Activated T-helper 17 cell treated with anti-CD3 and anti-CD28 coated beads, Interleukin-2, amount 50 U/mL, for 72 hours (primary cell): ENCODE measurements at places on chromosomes 6 and 20.
A peak's percentile ranks its signal among the peaks of the same experiment; 100 is the strongest.

DNA sequence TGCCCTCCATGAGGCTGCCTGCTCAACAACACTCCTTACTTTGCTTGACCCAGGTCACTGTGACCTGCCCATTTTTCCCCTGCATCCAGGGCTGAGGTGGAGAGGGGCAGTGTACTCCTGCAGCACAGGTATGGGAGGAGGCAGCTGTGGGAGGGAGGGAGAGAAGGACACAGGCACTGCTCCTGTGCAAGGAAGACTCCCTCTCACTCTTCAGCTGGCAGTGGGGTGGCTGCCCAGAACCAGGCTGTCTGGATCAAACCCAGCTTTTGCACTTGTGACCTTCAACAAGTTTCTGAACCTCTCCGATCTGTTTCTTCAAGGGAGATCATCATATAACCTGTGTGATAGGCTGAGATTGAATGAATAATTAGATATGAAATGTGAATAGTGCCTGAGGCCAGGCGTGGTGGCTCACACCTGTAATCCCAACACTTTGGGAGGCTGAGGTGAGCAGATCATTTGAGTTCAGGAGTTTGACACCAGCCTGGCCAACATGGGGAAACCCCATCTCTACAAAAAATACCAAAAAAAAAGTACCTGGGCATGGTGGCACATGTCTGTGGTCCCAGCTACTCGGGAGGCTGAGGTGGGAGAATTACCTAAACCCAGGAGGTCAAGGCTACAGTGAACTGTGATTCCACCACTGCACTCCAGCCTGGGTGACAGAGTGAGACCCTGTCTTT, 14.1 kb downstream of the TGIF2 start:
- no peaks in the 10 kb centered on the region for H3K27me3 ChIP-seq
- peaks cover 84% of the 10 kb centered on the region for H3K36me3 ChIP-seq
- peak; percentile 28 for ATAC-seq
- H3K4me1 ChIP-seq: peaks cover 26% of the 10 kb centered on the region
- H3K4me3 ChIP-seq: peak overlapping the region; percentile 20

GRCh38 chr20:11734431-11734830, 183.3 kb upstream of the BTBD3 start:
- no peak for ATAC-seq
- H3K4me3 ChIP-seq: no peak overlapping the region
- H3K36me3 ChIP-seq: no peaks in the 10 kb centered on the region
- no peaks in the 10 kb centered on the region for H3K27me3 ChIP-seq
- H3K27ac ChIP-seq: no peak overlapping the region
- no peaks in the 10 kb centered on the region for H3K4me1 ChIP-seq

DNA sequence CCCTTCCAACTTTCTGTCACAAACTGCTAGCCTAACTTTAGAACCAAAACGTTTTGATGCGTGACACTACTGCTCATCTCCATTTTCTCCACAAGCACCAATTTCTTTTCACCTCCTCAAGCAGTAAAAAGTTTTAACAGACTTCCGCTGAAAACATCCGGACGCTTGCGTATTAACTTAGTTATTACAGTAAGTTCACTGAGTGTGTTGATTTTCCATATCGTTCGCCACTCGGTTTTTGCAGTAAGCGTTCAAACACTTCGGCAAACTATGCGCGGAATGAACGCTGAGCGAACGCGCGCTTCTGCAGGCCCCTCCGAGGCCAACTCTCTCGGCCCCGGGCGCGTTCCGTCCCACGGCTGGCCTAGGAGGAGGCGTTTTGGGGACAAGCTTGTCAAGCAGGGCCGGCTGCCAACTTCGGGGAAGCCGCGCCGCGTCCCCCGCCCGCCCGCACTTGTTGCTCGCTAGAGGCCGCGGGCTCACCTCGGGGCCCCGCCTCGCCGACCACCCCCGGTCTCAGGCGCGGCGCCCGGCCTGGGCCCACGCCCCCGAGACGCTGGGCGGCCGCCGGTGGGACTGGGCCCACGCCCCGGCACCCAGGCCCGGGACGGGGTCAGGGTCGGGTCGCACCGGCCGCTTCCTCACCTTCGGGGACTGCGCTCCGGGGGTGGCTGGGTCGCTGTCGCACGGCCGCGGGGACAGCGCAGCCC, 945 bp downstream of the PHF10 start:
- peaks cover 14% of the 10 kb centered on the region for H3K4me1 ChIP-seq
- H3K27ac ChIP-seq: peak overlapping the region; percentile 96
- H3K36me3 ChIP-seq: peaks cover 33% of the 10 kb centered on the region
- H3K4me3 ChIP-seq: peak overlapping the region; percentile 98
- ATAC-seq: peak; percentile 46

DNA sequence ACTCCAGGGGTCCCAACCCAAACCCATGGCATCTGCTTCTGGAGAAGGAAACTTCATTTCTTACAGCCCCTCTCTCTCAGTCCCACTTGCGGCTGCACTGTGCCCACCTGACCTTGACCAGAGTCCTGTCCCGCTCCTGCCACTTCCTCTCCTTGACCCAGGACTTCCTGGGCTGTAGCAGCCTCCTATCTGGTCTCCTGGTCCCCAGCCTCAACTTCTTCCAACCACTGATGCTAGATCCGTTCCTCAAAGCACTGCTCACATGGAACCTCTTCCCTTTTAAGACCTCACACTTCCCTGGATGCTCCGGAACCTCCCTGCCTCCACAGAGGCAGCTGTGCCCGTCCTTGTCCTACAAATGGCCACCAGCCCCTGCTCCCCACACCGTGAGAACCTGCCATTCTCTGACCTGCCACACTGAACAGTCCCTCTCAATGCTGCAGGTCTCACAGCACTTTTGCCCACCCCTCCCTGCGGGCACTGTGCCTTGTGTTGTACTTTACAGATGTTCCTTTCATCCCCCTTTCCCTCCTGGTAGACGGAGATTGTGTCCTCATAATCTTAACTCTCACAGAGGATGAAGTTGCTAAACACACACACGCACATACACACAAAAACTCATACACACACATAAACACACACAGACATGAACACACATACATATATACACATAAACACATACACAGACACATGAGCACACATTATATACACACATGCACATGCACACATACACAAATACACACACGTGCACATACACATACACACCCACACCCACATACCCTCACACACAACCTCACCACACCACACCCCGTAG, 59.6 kb upstream of the NXT1 start:
- H3K4me1 ChIP-seq: no peaks in the 10 kb centered on the region
- H3K36me3 ChIP-seq: no peaks in the 10 kb centered on the region
- peaks cover 16% of the 10 kb centered on the region for H3K27me3 ChIP-seq
- H3K27ac ChIP-seq: no peak overlapping the region
- ATAC-seq: no peak

DNA sequence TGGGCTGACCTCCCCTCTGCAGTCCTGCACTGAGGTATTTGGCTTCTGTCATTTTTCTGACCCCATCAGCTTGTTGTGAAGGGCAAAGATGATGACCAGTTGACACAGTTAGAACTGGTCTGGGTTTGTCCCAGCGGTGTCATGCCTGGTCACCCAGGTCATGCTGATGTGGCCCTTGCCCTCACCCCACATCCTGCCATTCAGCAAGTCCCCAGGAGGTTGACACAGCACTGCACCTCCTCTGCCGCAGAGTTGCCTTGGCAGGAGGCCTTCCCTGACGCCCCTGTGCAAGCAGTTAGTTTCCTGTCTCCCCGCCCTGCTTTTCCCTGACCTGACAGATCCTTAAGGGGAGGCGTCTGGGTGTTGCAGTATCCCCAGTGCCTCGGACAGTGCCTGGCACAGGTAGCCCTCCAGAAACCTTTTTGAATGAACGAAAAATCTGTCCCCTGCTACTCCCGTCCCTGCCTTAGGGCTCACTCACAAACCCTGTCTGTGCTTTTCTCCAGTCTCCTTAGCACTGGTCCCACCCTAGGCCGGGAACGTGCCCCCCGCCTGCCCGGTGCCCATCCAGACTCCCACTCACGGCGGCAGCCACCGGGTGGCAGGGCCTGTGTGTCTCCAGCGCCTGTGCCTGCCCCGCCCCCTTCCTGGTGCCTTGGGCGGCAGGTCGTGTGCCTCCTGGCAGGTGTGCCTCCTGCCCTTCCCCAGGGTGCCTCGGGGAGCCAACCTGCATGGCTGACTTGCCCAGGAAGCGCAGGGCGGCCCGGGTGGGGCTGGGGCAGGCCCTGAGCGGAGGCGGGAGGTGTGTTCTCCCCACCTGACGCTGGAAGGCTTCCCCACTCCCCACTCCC, 146.3 kb upstream of the RNF24 start:
- H3K27ac ChIP-seq: peak overlapping the region; percentile 93
- ATAC-seq: peak; percentile 81
- peaks cover 5% of the 10 kb centered on the region for H3K36me3 ChIP-seq
- no peaks in the 10 kb centered on the region for H3K27me3 ChIP-seq

GRCh38 chr6:121260651-121261102, 73.6 kb downstream of the TBC1D32 start:
- peaks cover 48% of the 10 kb centered on the region for H3K36me3 ChIP-seq
- ATAC-seq: no peak
- no peak overlapping the region for H3K27ac ChIP-seq

DNA sequence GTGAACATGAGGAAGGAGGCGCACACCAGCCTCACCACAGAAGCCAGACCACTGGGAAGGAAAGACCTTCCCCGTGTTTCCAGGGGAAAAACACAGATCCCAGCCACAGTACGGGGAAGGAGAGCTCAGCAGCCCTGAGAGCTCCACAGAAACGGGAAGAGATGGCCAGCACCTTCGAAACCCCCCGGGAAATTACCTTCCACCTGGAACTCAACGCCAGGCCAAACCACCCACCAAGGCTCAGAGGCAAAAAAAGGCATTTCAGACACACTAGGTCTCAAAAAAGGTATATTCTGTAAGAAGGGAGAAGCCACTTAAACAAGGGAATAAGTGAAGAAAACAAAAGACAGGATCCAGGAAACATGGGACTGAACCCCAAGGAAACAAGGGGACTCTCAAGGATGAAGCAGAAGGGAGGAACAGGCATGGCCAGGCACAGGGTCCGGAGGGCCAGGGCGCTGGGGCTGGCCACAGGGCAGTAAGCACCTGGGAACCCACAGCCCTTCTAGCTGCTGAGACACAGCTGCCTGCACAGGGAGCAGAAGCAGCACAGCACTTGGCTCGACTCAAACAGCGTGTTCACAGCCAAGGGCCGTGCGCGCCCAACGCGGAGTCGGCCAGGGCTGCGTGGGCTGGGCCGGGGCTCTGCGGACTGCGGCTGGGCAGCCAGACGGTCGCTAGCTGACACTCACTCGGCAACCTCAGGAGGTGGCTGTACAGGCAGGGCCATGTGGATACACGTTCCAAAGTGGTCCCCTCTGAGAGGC, 44.6 kb downstream of the TAF4 start:
- H3K27ac ChIP-seq: peak overlapping the region; percentile 60
- no peaks in the 10 kb centered on the region for H3K36me3 ChIP-seq
- H3K4me3 ChIP-seq: no peak overlapping the region
- ATAC-seq: no peak
- peaks cover 17% of the 10 kb centered on the region for H3K4me1 ChIP-seq

- H3K27me3 ChIP-seq: no peaks in the 10 kb centered on the region
- ATAC-seq: no peak
- peaks cover 74% of the 10 kb centered on the region for H3K36me3 ChIP-seq
- H3K4me1 ChIP-seq: peaks cover 26% of the 10 kb centered on the region
- H3K27ac ChIP-seq: no peak overlapping the region
These were observed 157.4 kb downstream of the OPRM1 start for GRCh38 chr6:154196333-154196885.

GRCh38 chr6:168609026-168609685, 168.2 kb downstream of the SMOC2 start:
- no peaks in the 10 kb centered on the region for H3K4me1 ChIP-seq
- H3K4me3 ChIP-seq: no peak overlapping the region
- H3K36me3 ChIP-seq: no peaks in the 10 kb centered on the region
- ATAC-seq: no peak
- no peaks in the 10 kb centered on the region for H3K27me3 ChIP-seq
- no peak overlapping the region for H3K27ac ChIP-seq

DNA sequence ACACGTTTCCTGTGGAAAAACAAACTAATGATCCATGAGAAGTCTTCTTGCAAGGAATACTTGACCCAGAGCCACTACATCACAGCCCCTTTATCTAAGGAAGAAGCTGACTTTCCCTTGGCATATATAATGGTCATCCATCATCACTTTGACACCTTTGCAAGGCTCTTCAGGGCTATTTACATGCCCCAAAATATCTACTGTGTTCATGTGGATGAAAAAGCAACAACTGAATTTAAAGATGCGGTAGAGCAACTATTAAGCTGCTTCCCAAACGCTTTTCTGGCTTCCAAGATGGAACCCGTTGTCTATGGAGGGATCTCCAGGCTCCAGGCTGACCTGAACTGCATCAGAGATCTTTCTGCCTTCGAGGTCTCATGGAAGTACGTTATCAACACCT, 35.4 kb downstream of the GCNT2 start:
- no peak overlapping the region for H3K27ac ChIP-seq
- no peaks in the 10 kb centered on the region for H3K4me1 ChIP-seq
- no peak overlapping the region for H3K4me3 ChIP-seq
- no peaks in the 10 kb centered on the region for H3K36me3 ChIP-seq
- no peaks in the 10 kb centered on the region for H3K27me3 ChIP-seq
- ATAC-seq: no peak

DNA sequence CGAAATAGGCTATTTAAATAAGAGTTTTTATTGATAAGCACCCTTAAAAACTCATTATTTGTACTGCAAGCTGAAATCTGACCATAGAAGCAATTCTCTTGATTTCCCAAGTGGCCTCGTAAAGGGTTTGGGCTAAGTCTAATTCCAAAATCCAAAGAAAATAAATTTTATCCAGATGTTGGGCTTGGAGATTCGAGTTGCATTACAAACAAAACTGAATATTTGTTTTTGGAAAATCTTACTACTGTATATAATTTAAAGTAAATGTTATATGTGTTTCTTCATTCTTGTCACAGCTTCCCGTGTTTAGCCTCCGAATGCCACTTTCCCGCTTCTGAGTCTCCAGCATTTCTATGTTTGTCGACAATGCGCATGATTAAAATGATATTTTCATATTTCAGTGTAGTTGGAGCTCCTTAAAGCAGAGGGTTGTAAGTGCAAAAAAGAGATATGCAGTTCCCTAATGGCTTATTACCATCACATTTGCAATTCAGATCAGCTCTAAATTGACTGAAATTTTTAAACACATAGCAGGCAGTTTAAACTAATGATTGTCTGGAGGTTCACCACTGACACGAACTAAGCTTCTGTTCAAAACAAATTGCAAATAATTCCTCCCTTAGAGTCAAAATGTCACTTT, 47.0 kb downstream of the PRL start:
- H3K4me1 ChIP-seq: no peaks in the 10 kb centered on the region
- H3K27ac ChIP-seq: no peak overlapping the region
- no peaks in the 10 kb centered on the region for H3K36me3 ChIP-seq
- ATAC-seq: no peak
- H3K4me3 ChIP-seq: no peak overlapping the region
- no peaks in the 10 kb centered on the region for H3K27me3 ChIP-seq

GRCh38 chr6:157528931-157529653, 148.1 kb downstream of the ZDHHC14 start:
- no peaks in the 10 kb centered on the region for H3K27me3 ChIP-seq
- peaks cover 18% of the 10 kb centered on the region for H3K4me1 ChIP-seq
- ATAC-seq: no peak
- no peak overlapping the region for H3K4me3 ChIP-seq
